ENCODE measurements at places on chromosomes 4 and X.

GRCh38 chr4:132396636-132397035 lies 752.5 kb upstream of the PCDH10 start:
- DNase-seq = no peak

GRCh38 chr4:54278216-54278615 lies 49.1 kb downstream of the PDGFRA start:
- no peak for DNase-seq

GRCh38 chrX:124475358-124475757 lies 129.0 kb downstream of the SH2D1A start:
- DNase-seq = no peak

- no peak for DNase-seq
Observed at GRCh38 chr4:149719806-149720205, 95.8 kb downstream of the IQCM start.

DNA sequence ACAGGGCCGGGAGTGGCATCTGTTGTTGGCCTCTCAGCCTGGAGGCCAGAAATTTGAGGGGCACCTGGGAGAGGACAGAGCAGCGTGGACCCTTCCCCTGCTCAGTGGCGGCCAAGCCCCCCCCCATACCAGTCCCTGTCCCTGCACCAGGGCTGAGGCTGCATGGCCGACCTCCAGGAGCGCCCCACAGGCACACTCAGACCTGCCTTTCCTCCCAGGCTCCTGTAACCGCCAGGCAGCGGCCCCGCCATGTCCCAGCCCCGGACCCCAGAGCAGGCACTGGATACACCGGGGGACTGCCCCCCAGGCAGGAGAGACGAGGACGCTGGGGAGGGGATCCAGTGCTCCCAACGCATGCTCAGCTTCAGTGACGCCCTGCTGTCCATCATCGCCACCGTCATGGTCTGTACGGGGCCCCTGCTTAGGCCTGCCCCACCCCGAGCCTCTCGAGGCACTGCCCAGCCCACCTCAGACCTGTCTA lies 15.3 kb downstream of the TMEM175 start:
- no peak for DNase-seq

DNA sequence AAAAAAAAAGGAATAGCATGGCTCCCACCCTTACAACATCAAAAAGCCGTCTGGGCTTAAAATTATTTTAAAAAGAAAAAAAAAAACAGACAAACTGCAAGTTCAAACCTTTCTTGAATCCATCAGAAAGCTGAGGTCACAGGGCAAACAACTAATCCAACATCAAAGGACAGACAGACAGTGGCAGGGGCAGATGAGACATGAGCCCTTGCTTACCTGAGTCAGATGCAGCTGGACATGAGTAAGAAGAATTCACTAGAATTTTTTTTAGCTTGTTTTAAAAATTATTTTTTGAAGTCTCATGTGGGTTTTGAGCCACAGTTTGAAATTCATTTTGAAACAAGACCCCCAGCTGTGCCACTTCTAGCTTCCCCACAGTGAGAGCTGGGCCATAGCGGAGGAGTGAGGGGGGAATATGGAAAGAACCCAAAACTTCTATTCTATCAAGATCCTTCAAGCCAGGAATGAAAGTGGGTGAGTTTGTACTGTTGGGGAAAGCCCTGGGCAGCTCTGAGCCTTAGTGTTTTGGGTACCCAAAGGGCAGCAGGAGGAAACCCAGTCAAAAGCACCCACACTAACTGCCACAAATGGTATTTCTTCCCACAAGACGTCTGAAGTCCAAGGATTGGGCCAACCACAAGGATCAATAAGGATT lies 111.4 kb downstream of the ATXN3L start:
- DNase-seq = no peak

DNA sequence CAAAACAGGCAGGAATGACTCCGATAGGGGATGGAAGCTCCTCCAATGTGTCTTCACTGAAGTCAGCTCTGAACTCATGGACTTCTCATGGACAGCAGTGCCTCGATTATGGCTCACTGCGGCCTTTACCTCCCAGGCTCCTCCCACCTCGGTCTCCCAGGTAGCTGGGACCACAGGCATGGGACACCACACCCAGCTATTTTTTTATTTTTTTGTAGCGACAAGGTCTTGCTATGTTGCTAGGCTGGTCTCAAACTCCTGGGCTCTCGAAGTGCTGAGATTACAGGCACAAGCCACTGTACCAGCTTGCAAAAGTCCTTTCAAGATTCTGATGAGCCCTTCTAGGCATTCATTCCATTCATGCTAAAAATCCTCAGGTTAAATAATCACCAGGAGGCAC lies 181.5 kb downstream of the NSUN7 start:
- no peak for DNase-seq

DNA sequence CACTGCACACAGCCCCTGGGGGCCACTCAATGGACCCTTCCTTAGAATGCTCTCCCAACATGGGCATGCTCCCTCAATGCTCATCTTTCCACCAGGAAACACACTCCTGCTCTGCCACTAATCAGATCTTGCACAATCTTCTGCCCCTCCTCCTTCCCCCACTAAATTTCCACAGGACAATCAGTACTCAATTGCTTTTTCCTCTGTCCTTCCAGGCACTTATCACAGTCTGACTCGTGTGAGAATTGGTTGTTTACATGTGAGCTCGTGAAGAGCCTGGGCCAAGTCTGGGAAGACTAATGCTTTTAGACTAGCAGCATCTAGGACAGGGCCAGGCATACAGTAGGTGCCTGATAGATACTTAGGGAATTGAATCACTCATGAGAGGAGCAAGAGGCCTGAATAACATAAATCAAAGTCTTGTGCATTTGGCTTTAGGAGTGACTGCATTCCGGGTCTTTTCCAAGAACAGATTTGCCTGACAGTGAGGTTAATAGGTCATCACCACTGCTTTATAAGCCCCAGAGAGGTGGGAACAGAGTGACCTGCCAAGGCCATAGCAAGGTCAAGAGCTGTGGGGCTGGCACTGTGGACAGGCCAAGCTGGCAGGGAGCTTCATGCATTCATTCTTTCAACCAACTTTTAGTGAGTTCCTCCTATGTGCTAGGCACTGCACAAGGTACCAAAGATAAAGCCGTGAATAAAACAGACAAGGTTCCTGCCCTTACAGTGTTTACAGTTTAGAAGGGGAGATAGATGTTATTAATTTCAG lies 55.0 kb downstream of the PRPS1 start:
- no peak for DNase-seq

GRCh38 chrX:26580021-26580420 lies 364.1 kb downstream of the MAGEB5 start:
- DNase-seq = no peak

DNA sequence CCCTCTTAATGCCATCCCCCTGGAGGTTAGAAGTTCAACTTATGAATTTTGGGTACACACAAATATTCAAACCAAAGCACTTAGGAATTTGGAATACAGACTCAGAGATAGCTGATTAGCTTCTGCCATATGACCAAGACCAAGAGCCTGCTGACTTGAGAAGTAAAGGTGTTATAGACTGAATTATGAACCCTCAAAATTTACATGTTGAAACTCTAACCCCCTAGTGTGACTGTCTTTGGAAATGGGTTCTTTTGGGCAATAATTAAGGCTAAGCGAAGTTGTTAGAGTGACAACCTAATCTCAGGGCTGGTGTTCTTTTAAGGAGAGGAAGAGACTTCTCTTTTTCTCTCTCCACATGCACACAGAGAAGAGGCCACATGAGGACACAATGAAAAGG lies 151.2 kb downstream of the COX18 start:
- no peak for DNase-seq

GRCh38 chrX:33160273-33160672 lies 51.1 kb downstream of the DMD start:
- DNase-seq = no peak

DNA sequence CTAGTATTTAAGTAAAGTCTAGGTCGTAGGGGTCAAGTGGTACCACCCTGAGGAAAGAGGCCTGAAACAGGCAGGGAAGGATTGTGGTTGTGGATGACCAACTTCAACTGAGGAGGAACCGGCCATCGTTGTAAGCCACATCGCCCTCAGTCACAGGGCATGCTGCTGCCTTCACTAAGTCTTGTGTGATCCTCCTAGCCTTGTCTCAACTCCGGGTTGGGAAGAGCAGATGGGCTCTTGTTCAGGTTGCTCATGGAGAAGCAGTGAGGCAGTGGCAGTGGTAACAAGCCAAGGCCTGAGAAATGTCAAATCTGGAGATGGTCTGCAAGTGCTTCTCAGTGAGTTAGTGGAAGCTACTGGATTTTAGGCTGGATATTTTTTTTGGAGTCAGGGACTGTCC lies 22.8 kb upstream of the NKX3-2 start:
- DNase-seq = no peak

DNA sequence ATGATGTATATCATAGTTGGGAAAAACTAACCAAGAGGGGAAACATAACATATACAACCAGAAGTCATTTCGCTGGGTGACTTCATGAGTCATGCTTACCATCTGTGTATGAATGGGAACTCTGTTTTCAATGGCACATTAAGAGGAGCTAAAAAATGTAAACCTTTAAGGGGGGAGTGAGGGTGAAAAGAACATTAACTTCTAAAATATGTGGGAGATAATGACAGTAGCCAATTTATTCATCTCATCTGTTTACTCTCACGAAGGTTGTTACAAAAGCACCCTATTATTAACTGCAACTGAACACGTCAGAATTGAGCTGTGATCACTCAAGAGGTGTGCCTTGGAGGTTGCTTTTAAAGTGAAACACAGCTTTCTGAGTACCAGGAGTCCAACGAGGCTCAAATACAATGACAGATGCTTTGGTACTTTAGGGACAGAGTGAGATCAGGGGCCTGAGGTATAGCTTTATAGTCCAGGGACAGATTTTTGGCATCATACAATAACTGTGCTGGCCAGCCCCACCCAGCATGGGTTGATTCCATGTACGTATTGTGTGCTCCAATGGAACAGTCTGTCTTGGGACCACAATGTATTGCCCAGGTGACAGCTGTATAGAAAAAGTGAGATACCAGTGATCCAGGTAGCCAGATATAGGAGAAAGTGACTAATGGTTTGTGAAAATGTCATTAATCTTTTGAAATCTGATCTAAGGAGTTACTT lies 107.3 kb downstream of the AMMECR1 start:
- DNase-seq = no peak
